ENCODE measurements at places on chromosomes 13 and 19.

GRCh38 chr19:3836887-3837286 lies 32.0 kb downstream of the ZFR2 start:
- DNase-seq = no peak

GRCh38 chr13:43546251-43546650 lies 240.5 kb downstream of the ENOX1 start:
- no peak for DNase-seq

DNA sequence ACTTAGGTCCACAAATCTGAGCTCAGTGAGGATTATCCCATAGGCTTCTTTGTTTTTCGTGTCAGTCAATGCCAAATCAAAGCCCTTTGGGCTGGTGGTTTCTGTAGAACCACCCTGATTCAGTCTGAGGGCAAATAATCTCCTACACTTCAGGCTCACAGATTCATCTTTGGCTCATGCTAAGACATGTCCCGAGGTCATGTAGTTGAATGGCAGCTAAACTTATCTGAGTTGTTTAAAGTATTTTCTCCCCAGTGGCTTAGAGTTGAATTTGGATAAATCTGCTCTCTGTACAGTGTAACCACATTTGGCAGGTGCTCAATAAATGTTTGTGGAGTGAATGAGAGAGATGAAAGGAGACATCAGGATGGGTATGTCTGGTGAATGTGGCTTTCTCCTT lies 13.1 kb upstream of the SLC25A42 start:
- no peak for DNase-seq

DNA sequence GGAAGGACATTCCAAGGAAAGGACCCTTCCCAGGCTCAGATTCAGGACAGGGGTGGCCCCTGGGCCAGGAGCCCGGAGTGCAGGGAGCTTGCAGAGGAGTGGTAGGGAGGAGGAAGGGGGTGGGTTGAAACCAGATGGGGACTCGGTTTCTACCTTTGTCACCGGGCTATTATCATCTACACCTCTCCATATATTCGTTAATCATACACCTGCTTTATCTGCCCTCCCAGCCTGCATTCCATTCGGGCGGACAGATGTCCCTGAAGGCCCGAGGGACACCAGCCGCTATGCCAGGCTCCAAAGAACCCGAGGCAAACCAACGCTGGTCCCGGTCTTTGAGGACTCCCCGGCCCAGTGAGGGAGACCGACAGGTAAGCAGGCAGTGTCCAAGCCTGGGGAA lies 15.5 kb upstream of the MYH14 start:
- DNase-seq = no peak

- no peak for DNase-seq
Observed at GRCh38 chr13:77571956-77572355, 36.5 kb downstream of the SCEL start.
